ENCODE measurements at places on chromosomes 3 and 15.

- DNase-seq: no peak
These were observed 80.7 kb upstream of the SPRED1 start for GRCh38 chr15:38171973-38172372.

GRCh38 chr3:135136361-135137100 is 341.5 kb downstream of the EPHB1 start:
- DNase-seq: no peak

- no peak for DNase-seq
These were observed 51.0 kb upstream of the SPSB4 start for GRCh38 chr3:141000027-141000663.

DNA sequence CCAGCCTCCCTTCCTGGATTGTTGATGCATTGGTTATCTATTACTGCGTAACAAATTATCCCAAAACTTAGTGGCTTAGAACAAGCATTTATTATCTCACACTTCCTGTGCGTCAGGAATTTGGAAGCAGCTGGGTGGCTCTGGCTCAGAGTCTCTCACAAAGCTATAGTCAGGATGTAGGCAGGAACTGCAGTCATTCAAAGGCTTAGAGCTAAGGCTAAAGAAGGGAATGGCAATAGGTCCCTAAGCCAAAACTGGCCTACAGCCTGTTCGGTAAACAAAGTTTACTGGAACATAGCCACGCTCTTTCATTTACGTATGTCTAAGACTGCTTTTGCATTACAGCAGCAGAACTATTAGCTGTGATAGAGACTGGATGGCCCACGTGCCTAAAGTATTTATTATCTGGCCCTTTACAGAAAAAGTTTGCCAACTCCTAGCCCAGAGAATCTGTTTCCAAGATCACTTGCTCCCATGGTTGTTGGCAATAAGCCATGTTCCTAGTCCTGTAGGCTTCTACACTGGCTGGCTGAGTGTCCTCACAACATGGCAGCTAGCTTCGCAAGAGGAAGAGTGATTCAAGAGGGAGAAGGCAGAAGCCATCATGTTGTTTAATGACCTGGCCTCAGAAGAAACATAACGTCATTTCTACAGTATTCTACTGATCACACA is 132.4 kb downstream of the SNRK start:
- DNase-seq: no peak

DNA sequence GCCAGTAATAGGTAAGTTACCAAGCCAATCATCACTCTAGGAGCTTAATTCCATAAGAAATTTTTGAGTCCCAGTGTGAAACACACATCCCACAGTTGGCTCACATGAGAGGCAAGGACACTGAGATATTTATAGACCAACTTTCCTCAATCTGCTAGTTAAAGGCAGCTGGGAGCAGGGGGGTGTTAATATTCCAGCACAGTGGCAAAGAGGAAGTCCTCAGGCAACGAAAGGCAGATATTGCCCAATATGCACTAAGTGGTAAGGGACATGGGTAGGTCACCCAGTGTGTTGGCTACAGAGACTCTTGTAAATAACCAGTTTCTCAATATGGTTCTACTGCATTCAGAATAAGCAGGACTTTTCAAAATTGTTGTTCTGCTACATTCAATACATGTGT is 61.0 kb downstream of the TOP2B start:
- no peak for DNase-seq

- no peak for DNase-seq
These were observed 64.8 kb upstream of the SATB1 start for GRCh38 chr3:18489939-18490338.

GRCh38 chr3:124761250-124761796 is 31.1 kb downstream of the UMPS start:
- peak; percentile 48 for DNase-seq

GRCh38 chr3:130816561-130817445 is 70.2 kb upstream of the PIK3R4 start:
- no peak for DNase-seq

GRCh38 chr15:90478846-90479481 is 50.8 kb upstream of the CRTC3 start:
- peak; percentile 12 for DNase-seq

DNA sequence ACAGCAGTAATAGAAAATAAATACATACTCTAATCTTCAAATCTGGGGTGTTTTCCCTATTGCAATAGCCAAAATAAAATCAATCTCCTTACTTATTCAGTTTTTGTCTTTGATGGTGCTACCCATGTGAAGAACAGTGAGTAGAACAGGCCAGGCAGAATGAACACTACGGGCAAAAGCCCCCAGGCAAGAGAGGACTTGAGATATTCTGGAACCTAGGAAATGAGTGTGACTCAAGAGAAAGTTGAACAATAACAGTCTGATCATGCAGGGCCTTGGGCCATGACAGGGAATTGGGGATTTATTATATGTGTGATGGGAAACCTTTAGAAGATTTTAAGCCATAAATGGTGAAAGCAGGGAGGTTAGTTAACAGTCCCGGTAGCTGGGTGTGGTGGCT is 14.0 kb upstream of the DUT start:
- no peak for DNase-seq

DNA sequence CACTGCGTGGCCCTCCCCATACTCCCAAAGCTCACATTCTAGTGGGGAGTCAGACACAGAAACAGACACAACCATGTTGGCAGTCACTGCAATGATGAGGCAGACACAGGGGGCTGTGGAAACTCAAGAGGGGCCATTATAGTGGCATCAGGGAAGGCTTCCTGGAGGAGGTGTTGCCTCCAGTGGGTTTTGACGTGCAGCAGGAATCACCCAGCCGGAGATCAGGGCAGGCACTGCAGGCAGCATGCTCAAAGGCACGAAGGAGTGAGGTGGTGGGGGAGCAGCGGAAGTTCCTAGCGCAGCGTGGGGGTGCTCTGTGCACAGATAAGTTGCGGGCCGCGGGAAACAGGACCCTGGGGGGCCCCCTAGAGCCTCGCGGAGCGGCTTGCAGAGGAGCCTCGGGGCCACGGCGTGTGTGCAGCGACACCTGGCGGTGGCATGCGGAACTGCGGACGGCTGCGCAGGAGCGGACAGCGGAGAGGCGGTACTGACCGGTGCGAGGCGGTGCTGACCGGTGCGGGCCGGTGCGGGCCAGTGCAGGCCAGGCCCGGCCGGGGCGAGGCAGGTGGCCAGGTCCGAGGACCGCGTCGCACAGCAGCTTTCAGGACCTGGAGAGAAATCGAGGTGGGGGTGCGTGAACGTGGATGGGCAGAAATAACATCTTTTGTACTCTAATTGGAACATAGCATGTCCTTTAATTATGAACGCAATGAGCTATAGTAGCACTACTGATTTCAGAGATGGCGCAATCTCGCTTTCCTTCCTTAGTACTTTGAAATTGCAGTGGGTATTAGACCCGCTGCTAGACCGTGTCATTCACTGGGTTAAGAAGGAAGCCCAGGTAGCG is 101.5 kb downstream of the FBLN2 start:
- peak; percentile 65 for DNase-seq

DNA sequence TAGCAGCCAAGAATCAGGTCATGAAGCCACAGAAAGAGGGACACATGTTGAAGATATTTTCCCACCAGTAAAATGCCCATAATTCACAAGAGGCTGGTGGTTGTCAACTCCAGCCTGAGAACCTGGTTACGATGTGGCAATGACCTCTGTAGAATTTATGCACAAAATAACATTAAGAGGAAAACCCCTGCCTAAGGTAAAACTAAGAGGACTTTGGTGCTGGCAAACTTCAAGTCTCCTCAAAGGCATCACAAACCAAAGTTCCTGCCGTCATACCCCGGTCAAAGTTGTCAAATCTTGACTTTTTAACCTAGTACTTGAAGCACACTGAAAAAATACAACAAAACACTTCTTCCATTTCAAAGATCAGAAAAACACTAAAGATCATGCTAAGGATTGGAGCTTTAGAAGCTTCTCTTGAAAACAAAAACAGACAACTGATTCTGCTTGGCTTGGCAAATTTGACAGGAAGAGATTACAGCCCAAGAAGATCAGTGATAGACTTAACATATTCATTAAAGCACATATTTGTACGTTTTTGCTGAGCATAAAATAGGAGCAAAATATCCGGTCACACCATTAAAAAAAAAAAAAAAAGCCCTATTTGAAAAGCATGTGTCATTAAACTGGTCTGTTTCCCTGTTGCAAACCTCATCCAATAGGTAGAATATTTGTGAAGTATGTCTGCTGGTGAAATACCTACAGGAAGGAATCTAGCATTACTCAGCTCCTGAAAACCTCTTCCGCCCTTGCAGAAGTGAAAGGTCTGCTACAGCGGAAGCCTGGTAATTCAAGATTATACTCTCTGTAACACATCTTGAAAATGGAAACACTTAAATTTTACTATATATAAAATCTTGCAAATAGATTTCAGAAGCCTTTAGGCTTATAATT is 22.8 kb downstream of the EIF4E3 start:
- no peak for DNase-seq

- no peak for DNase-seq
These were observed 564.4 kb downstream of the TBL1XR1 start for GRCh38 chr3:176632925-176633324.

- peak; percentile 52 for DNase-seq
These were observed 37.5 kb downstream of the EHD4 start for GRCh38 chr15:41934843-41935242.

- DNase-seq: no peak
These were observed 142.0 kb upstream of the TOPAZ1 start for GRCh38 chr3:44099566-44100297.

- no peak for DNase-seq
These were observed 22.6 kb upstream of the RBP1 start for GRCh38 chr3:139561959-139562676.

DNA sequence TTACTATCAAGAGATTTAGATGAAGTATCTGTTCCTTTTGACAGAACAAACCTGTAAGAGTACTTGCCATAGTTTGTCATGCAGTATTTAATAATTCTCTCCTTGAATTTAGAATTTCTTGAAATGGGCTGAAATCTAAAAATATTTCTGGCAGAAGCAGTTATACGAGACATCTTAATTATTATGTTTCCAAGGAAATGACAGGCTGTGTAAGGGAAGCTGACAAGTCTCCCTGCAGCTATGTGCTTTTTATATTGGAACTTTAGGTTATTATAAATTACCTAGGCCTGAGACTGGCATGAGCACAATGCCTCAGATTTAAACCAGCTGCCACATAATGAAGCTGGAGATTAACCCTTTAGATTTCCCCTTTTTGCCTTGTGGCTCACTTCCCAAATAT is 365.0 kb upstream of the EPHA6 start:
- DNase-seq: no peak
